Thoracic aorta (tissue), 2 donors: ENCODE measurements at places on chromosomes 16 and 17.

DNA sequence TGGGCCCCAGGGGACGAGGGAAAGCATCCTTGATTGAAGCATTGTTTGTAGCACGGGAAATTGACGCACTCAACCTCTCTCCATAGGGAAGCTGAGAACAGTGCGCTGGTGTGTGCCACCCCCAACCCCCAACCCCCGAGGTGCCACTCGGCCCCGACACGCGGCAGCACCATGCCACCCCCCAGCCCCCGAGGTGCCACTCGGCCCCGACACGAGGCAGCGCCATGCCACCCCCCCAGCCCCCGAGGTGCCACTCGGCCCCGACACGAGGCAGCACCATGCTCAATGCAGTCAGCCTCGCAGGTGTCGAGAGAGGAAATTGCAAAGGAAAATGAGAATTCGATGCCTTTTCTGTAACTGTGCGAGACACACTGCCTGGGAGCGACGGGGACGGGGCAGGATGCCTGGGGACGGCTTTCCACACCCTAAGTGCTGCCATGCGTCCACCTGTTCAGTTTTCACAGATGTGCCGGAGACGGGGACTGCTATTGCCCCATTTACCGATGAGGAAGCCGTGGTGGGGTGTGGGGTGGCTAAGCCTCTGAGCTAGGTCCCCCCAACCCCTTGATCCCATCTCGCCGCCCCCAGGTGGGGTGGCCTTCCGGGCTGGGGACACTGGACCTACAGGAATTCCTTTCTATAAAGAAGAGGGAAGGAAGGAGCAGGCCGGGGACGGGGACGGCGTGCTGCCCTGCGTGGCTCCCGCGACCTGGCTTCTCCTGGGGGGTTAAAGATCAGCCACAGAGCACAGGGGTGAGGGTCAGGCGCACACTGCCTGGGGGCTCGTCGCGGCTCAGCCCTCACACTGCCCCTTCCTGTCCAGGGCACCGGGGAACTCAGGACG, 9.8 kb downstream of the CBFA2T3 start:
- H3K36me3 ChIP-seq: no peaks in the 10 kb centered on the region
- H3K27me3 ChIP-seq: no peaks in the 10 kb centered on the region
- DNase-seq: no peak
- H3K4me3 ChIP-seq: no peak overlapping the region
- H3K4me1 ChIP-seq: no peaks in the 10 kb centered on the region

GRCh38 chr17:47873200-47874090, 22.5 kb upstream of the SP6 start:
- no peak overlapping the region for H3K27ac ChIP-seq
- H3K36me3 ChIP-seq: no peaks in the 10 kb centered on the region
- no peak overlapping the region for H3K4me3 ChIP-seq
- DNase-seq: no peak
- H3K4me1 ChIP-seq: no peaks in the 10 kb centered on the region

DNA sequence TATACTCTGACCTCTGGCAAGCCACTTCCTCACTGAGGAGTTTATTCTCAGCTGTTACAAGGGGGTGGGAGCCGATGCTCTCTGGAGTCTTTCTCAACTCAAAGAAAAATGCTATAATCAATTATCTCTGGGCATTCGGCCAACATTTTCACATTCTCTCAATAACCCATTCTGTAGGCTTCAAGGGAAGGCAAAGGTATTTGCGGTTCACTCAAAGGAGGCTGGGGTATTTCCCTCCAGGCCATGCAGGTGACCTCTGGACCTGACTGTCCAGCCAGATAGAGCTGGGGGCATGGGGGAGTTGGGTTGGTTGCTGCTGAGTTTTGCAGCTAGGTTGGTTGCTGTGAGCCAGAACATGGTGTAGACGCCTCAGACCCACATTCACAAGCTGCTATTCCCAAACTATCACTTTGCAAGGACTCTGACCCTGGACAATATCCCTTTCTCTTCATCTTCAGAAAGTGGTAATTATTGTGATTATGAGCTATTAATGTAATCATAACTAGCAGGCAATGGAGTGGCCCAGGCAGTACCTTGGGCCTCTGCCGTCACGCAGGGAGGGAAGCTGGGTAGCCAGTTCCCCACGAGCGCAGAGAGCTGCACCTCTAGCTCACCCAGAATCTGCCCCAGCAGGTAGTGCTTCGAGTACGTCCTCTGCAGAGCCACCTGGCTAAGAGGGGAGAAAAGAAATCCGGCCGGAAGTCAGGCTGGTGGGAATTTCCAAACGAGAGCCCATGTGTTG, 42.1 kb downstream of the AIPL1 start:
- H3K4me1 ChIP-seq: no peaks in the 10 kb centered on the region
- no peaks in the 10 kb centered on the region for H3K27me3 ChIP-seq
- no peak for DNase-seq
- no peak overlapping the region for H3K4me3 ChIP-seq
- no peak overlapping the region for H3K27ac ChIP-seq
- no peaks in the 10 kb centered on the region for H3K36me3 ChIP-seq

DNA sequence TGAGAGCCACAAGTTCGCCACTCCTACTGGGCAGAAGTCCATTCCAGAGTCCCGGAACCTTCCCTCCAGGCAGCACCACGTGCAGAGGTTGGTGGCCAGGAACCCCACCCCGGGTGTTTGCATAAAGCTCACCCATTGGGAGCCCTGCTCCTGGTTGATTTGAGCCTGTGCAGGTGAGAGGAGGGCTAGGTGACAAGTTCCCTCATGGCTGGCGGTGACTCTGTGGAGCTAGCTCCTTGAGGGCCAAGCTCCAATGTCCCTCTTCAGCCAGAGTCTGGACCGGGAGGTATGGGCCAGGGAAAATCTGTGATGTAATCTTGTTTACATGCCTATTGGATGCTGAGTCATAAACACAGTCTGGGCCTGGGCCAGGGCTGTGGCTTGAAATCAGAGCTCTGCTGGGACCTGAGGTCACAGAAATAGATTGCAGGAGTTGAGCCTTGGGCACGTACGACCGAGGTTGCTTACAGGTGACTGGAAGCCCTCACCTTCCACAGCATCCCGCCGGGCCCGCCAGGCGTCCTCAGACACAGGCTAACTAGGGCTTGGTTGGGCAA, 118.9 kb downstream of the AATF start:
- H3K4me3 ChIP-seq: no peak overlapping the region
- H3K27me3 ChIP-seq: no peaks in the 10 kb centered on the region
- no peak overlapping the region for H3K27ac ChIP-seq
- no peaks in the 10 kb centered on the region for H3K36me3 ChIP-seq
- DNase-seq: no peak
- H3K4me1 ChIP-seq: no peaks in the 10 kb centered on the region

GRCh38 chr16:53220585-53220984, 165.8 kb downstream of the CHD9 start:
- no peak for DNase-seq
- no peaks in the 10 kb centered on the region for H3K36me3 ChIP-seq
- H3K27ac ChIP-seq: peak overlapping the region; percentile 71
- no peaks in the 10 kb centered on the region for H3K27me3 ChIP-seq

DNA sequence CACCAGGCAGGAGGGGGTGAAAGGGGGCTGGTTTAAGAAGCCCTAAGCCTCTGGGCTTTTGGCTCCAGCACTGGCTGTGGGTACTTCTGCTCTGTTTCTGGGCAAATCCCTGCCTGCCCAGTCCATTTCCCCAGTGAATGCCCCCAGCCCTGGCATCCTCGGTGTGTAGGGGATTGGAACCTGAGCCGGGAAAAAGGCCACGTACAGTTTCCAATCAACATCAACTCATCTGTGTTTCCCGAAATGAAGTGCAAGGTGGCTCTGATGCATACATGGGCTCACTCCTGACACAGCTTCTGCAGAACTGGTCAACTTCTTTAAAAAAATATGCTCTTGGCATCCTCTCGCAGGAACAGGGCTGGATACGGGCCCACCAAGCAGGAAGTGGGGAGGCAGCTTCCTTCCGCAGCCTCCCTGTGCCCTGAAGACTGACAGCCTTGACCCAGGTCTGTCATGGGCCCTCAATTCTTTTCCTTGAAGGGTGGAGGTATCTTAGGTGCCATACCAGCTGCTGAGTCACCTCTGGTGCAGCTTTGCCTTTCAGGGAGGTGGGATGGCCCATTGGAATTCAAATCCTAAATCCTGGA, 73.3 kb downstream of the N4BP1 start:
- H3K27ac ChIP-seq: peak overlapping the region; percentile 85
- peaks cover 36% of the 10 kb centered on the region for H3K4me1 ChIP-seq
- DNase-seq: no peak
- no peaks in the 10 kb centered on the region for H3K27me3 ChIP-seq
- peaks cover 7% of the 10 kb centered on the region for H3K36me3 ChIP-seq
- peak overlapping the region; percentile 39 for H3K4me3 ChIP-seq

GRCh38 chr17:41008811-41009210, at the start of gene KRTAP3-1:
Gene KRTAP3-1, minus strand, starts transcription at chr17:41009128. Its CDS starts 54 bp downstream, at chr17:41009074.
- H3K36me3 ChIP-seq: no peaks in the 10 kb centered on the region
- no peaks in the 10 kb centered on the region for H3K27me3 ChIP-seq
- H3K27ac ChIP-seq: no peak within 1 kb of the TSS
- no peaks in the 10 kb centered on the region for H3K4me1 ChIP-seq

GRCh38 chr17:6413065-6413464, 21.9 kb downstream of the AIPL1 start:
- no peak for DNase-seq
- no peaks in the 10 kb centered on the region for H3K27me3 ChIP-seq
- H3K4me3 ChIP-seq: no peak overlapping the region
- no peaks in the 10 kb centered on the region for H3K36me3 ChIP-seq
- H3K27ac ChIP-seq: no peak overlapping the region

DNA sequence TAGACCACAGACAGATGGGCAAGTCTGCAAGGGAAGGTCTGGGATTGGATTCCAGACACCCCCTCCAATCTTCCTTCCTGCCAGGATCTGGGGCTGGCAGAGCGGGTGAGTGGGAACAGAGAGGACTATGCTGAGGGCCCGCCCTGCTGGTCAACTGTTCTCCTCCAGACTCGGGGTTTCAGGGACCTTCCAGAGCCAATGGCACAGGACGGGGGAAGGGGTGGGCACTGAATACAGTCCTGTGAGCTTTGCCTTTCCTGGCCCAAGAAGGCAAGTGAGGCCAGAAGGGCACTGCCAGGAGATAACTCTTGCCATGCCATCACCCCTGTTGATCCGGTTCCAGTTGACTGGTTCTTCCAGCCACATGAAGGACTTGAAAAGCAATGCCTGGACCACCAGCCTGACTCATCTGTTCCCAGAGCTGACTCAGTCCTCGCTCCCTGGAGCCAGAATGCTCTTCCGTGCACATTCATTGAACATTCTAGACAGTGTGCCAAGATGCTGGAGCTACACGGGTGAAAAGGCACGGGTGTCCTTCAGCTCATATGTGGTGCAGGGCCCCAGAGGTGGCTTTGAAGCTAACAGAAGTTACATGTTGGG, 533 bp upstream of the MEFV start:
- H3K4me1 ChIP-seq: no peaks in the 10 kb centered on the region
- H3K27ac ChIP-seq: no peak overlapping the region
- no peaks in the 10 kb centered on the region for H3K36me3 ChIP-seq
- no peaks in the 10 kb centered on the region for H3K27me3 ChIP-seq
- DNase-seq: no peak

DNA sequence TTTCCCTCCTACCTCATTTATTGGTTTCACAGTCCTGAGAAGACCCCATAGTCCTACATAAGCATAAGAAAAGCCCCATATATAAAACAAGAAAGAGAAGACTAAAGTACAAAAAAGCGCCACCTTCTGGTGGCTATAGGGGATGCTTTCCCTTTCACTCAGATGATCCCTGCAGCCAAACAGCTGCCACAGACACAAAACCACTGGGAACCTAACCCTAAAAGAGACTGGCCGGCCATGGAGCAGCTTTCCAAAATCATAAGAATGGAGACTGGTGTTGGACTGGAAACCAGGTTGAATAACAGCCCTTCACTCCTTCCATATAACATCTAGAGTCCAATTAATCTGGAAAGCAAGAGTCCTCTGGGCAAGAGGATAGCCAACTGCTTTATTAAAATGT, 11.4 kb downstream of the DYNC1LI2 start:
- H3K27ac ChIP-seq: peak overlapping the region; percentile 73
- DNase-seq: no peak
- H3K36me3 ChIP-seq: peaks cover 32% of the 10 kb centered on the region
- no peak overlapping the region for H3K4me3 ChIP-seq

DNA sequence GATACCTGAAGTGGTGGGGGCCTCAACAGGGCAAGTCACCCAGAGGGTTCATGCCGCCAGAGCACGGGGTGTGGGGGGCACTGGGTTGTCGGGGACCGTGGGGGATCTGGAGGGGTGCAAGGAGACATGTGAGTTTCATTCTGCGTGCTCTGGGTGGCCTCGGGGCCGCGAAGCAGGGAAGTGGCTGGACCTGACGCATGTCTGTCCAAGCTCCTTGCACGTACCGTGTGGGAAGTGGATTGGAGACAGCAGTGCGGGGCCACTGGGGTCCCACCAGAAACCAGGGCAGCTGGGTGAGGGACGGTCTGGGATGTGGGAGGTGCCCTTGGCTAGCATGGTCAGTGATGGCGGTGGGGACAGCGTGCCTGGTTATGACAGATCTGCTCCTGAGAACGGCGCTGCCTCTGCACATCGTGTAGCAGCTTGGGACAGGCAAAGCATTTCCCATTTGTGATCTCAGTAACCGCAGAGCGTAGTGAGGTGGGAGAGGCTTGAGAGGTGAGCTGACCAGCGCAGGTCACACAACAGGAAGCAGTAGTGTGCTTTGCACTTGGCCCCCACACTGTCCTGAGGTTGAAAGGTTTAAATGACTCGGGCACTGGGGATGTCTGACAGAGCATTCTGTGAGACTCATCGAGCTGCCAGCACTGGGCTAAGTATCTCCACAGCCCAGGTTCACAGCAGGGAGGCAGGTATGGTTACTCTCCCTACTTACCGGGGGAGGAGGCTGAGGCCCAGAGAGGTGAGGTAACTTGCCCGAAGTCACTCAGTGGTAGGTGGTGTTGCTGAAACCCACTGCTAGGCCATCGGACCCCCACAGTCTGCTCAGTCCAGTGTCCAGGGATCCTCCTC, 114.4 kb downstream of the SOCS1 start:
- no peak overlapping the region for H3K4me3 ChIP-seq
- no peaks in the 10 kb centered on the region for H3K36me3 ChIP-seq
- no peaks in the 10 kb centered on the region for H3K27me3 ChIP-seq
- no peak overlapping the region for H3K27ac ChIP-seq
- DNase-seq: no peak
- peaks cover 16% of the 10 kb centered on the region for H3K4me1 ChIP-seq

- H3K27me3 ChIP-seq: no peaks in the 10 kb centered on the region
- no peak for DNase-seq
- no peak overlapping the region for H3K27ac ChIP-seq
- H3K4me1 ChIP-seq: no peaks in the 10 kb centered on the region
- no peak overlapping the region for H3K4me3 ChIP-seq
Observed at GRCh38 chr16:54976651-54977200, 46.1 kb downstream of the IRX5 start.

- no peaks in the 10 kb centered on the region for H3K27me3 ChIP-seq
- no peaks in the 10 kb centered on the region for H3K36me3 ChIP-seq
- H3K4me1 ChIP-seq: no peaks in the 10 kb centered on the region
- no peak for DNase-seq
- H3K4me3 ChIP-seq: peak overlapping the region; percentile 39
- H3K27ac ChIP-seq: no peak overlapping the region
Observed at GRCh38 chr17:73155410-73156165, 9.2 kb upstream of the SSTR2 start.
